A549 treated with Mapracorat at 1 μM for 4 hours (cell line): ENCODE measurements at places on chromosomes 5 and 9. TPM values are rescaled to one million over a fixed set of nuclear protein-coding genes. Genes with fewer than 3 reads are reported as not detected.

The CCNO gene
- total RNA-seq: 5.4 to 8.5 TPM (median 7.4 TPM) in 5 replicates

The ETF1 gene
- 118 to 136 TPM (median 121 TPM) in 5 replicates for total RNA-seq

The PAPPA gene
- total RNA-seq: 22.7 to 35.0 TPM (median 30.6 TPM) in 5 replicates

The CAVIN4 gene
- 0.26 to 0.56 TPM (median 0.42 TPM) in 5 replicates for total RNA-seq

The ADRB2 gene
- 0.92 to 1.4 TPM (median 0.93 TPM) in 5 replicates for total RNA-seq

The CDX1 gene
- not detected in 5 replicates for total RNA-seq

The C9 gene
- not detected in 5 replicates for total RNA-seq

The PDLIM4 gene
- 0.27 to 1.1 TPM (median 0.64 TPM) in 5 replicates for total RNA-seq

The TICAM2 gene
- 0.93 to 1.6 TPM (median 1.1 TPM) in 5 replicates for total RNA-seq

The SPINK6 gene
- 0.45 to 1.1 TPM (median 0.57 TPM) in 5 replicates for total RNA-seq

The WNT8A gene
- total RNA-seq: not detected in 5 replicates

The LCN9 gene
- not detected in 5 replicates for total RNA-seq

The SREK1 gene
- total RNA-seq: 26.1 to 33.2 TPM (median 30.9 TPM) in 5 replicates

The RAD1 gene
- 28.1 to 36.3 TPM (median 33.6 TPM) in 5 replicates for total RNA-seq

The STPG3 gene
- total RNA-seq: not detected in 5 replicates

The NIPAL4 gene
- 10.0 to 15.1 TPM (median 11.9 TPM) in 5 replicates for total RNA-seq

The FBP2 gene
- total RNA-seq: not detected in 5 replicates

The ZNF474 gene
- 0.17 to 0.42 TPM (median 0.32 TPM) in 5 replicates for total RNA-seq

The CTSV gene
- total RNA-seq: 12.1 to 14.5 TPM (median 13.2 TPM) in 5 replicates

The SPAAR gene
- total RNA-seq: 0.13 TPM in 1 of 5 replicates, not detected in the others

The CBY3 gene
- not detected in 5 replicates for total RNA-seq

The SLC36A2 gene
- total RNA-seq: not detected in 5 replicates

The HDHD3 gene
- 18.5 to 26.2 TPM (median 22.2 TPM) in 5 replicates for total RNA-seq

The ZFP37 gene
- total RNA-seq: 1.4 to 2.3 TPM (median 1.5 TPM) in 5 replicates

The TMEM174 gene
- total RNA-seq: not detected in 5 replicates

The SNCAIP gene
- 0.10 TPM in 1 of 5 replicates, not detected in the others for total RNA-seq

The PDCD1LG2 gene
- total RNA-seq: 0.16 to 0.29 TPM (median 0.19 TPM) in 5 replicates

The TXNDC15 gene
- 42.9 to 51.8 TPM (median 50.2 TPM) in 5 replicates for total RNA-seq

The CCNJL gene
- total RNA-seq: 10.0 to 12.3 TPM (median 11.8 TPM) in 5 replicates

The RFX3 gene
- 1.2 to 2.4 TPM (median 1.9 TPM) in 5 replicates for total RNA-seq

The ACO1 gene
- total RNA-seq: 26.0 to 28.3 TPM (median 26.9 TPM) in 5 replicates

The ADGRD2 gene
- not detected in 5 replicates for total RNA-seq

The PCDHB12 gene
- total RNA-seq: 0.06 TPM in 1 of 5 replicates, not detected in the others

The SAXO1 gene
- not detected in 5 replicates for total RNA-seq

The RNF183 gene
- 0.08 TPM in 1 of 5 replicates, not detected in the others for total RNA-seq

The SPINK5 gene
- not detected in 5 replicates for total RNA-seq

The POU5F2 gene
- 0.02 TPM in 1 of 5 replicates, not detected in the others for total RNA-seq

The HBEGF gene
- total RNA-seq: 6.0 to 7.3 TPM (median 7.2 TPM) in 5 replicates

The FRMPD1 gene
- 0.03 to 0.10 TPM (median 0.05 TPM) in 5 replicates for total RNA-seq

The LRRC19 gene
- not detected in 5 replicates for total RNA-seq

The PCDHGB1 gene
- 1.3 to 2.0 TPM (median 1.9 TPM) in 5 replicates for total RNA-seq

The LEAP2 gene
- total RNA-seq: 0.46 to 1.4 TPM (median 0.90 TPM) in 5 replicates

The SLC1A3 gene
- total RNA-seq: 0.05 to 0.27 TPM in 2 of 5 replicates, not detected in the others

The FBP1 gene
- total RNA-seq: 0.13 TPM in 1 of 5 replicates, not detected in the others

The F12 gene
- 14.4 to 25.7 TPM (median 24.1 TPM) in 5 replicates for total RNA-seq

The PCDHGA8 gene
- 0.02 to 0.06 TPM (median 0.06 TPM) in 3 of 5 replicates, not detected in the others for total RNA-seq

The SPAG8 gene
- total RNA-seq: 0.34 to 0.74 TPM (median 0.56 TPM) in 5 replicates

The IFNA7 gene
- not detected in 5 replicates for total RNA-seq

The SPATA31C1 gene
- not detected in 5 replicates for total RNA-seq

The C9orf43 gene
- 0.45 to 0.73 TPM (median 0.57 TPM) in 5 replicates for total RNA-seq

The SYK gene
- total RNA-seq: 0.03 to 0.13 TPM in 2 of 5 replicates, not detected in the others

The TAF11L5 gene
- total RNA-seq: not detected in 5 replicates

The TMEM215 gene
- total RNA-seq: 0.04 TPM in 1 of 5 replicates, not detected in the others

The IFNB1 gene
- total RNA-seq: not detected in 5 replicates

The PCDHGA12 gene
- 0.02 TPM in 1 of 5 replicates, not detected in the others for total RNA-seq

The IL13 gene
- total RNA-seq: 0.11 to 0.14 TPM in 2 of 5 replicates, not detected in the others

The SIL1 gene
- total RNA-seq: 24.3 to 27.2 TPM (median 25.9 TPM) in 5 replicates

The GKAP1 gene
- total RNA-seq: 4.2 to 5.7 TPM (median 4.4 TPM) in 5 replicates
